Smooth muscle cell of the coronary artery (primary cell): ENCODE measurements at places on chromosomes 3 and 15. TPM values are rescaled to one million over a fixed set of nuclear protein-coding genes. Genes with fewer than 3 reads are reported as not detected.

The CAND2 gene
- total RNA-seq = 0.83 and 4.8 TPM in 2 replicates

The MYD88 gene
- total RNA-seq = 8.8 and 11.7 TPM in 2 replicates

The CYP1A1 gene
- 0.45 TPM in 1 of 2 replicates, not detected in the other for total RNA-seq

The TNNC1 gene
- total RNA-seq = 2.5 and 19.8 TPM in 2 replicates

The GOLGA8N gene
- total RNA-seq = 4.2 and 6.6 TPM in 2 replicates

The STAB1 gene
- 0.15 and 3.4 TPM in 2 replicates for total RNA-seq

The GNAT1 gene
- not detected in 2 replicates for total RNA-seq
